ENCODE measurements at places on chromosomes 6 and 20.

DNA sequence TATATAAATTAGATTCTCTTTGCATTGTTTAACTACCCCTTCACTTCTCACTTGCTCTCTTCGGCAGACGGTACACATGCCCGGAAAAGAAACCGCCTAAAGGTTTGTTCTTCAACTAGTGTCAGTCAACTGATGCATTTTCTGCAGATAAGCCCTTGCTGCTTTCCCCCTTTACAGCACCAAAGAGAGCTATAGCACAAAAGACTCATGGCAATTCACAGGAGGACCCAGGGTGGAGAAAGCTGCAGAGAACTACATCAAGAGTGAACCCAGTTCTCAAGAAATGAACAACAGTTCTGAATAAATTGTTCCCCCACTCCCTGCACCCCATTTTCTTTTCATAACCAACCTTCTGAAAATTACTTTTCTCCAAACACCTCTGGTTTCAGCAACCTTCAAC is 8.9 kb downstream of the CD164 start:
- DNase-seq = peak; percentile 36

- peak; percentile 63 for DNase-seq
Observed at GRCh38 chr6:111087871-111088667, 766 bp downstream of the SLC16A10 start.

DNA sequence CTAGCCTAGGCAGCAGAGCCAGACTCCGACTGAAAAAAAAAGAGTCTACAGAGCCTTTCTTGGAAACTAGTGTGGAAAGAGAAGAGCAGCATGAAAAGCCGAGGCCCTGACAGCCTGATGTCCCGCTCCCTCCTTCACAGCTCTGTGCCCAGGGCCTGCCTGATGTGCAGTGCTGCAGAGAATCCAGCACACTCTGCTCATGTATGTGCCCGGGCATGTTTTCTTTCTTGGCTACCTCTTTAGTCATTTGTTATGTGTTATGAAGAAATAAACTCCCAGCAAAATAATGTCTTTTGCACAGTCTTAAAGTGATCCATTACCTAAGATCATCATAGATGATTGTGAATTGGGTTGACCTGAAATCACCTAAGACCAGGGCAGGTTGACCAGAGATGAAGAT is 78.1 kb upstream of the EZR start:
- no peak for DNase-seq

GRCh38 chr20:16129411-16129810 is 443.8 kb downstream of the KIF16B start:
- no peak for DNase-seq

DNA sequence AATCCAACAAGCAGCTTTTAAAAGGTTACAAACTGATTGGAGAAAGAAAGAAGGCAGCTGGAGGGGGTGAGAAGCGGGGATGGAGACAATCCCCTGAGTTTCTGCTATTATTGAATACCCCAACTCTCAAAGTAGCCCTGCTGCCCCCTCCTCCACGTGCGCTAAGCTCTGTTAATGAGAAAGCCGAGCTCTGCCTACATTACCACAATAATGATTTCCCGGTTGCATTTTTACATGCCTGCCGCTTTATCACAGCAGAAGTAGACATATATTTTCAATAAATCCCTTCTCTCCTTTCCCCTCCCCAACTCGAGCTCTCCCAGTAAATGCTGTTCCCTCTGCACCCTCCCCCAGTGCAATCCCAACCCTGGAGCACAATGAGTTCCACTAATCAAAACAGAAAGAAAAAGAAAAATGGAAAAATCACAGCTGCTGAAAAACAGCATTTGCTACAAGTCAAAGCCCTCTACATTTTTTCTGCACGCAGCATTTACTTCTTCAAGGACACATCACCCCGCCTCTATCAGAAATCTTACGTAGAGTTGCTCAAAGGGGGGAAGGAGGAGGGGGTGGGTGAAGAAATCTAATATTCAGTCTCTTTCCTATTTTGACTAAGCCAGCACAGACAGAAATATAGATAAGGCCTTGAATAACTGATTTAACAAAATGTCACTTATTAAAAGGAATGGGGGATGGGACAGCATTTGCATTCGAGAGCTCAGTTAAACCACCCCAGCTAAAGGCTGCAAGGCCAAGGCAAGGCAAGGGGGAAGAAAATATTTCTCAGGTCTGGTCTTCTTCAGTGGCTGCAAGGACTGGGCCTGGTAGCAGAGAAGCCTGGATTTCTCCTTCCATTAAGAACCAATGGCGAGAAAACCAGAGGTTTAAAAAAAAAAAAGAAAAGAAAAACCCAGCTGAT is 10.7 kb downstream of the TRERF1 start:
- DNase-seq = no peak

GRCh38 chr20:48766205-48766604 is 61.6 kb downstream of the PREX1 start:
- no peak for DNase-seq

- no peak for DNase-seq
Observed at GRCh38 chr6:116616737-116617053, 416 bp downstream of the RSPH4A start.

- DNase-seq = no peak
Observed at GRCh38 chr6:69790629-69791028, 6.2 kb downstream of the LMBRD1 start.

- no peak for DNase-seq
Observed at GRCh38 chr20:995170-995569, 6.9 kb downstream of the RSPO4 start.

GRCh38 chr6:135323202-135323668 is 142.1 kb downstream of the MYB start:
- DNase-seq = no peak

DNA sequence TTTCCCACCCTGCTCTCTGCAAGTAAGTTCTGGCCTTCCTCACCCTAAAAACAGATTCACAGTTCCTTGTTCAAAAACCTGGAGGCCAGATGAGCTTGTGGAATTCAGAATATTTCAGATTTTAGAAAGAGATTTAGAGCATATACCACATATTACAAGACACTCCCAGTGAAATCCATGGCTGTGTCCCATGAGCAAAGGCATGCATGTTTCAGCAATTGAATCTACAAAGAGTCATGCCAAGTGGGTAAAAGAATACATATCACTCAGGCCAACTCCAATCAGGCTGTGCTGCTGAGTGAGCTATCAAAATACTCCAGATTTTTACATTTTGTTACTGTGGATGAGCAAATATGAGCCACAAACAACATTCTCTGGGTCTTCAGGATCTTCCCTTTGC is 10.2 kb upstream of the NEDD9 start:
- no peak for DNase-seq

- DNase-seq = no peak
Observed at GRCh38 chr6:8043221-8043620, 21.0 kb downstream of the BLOC1S5 start.

DNA sequence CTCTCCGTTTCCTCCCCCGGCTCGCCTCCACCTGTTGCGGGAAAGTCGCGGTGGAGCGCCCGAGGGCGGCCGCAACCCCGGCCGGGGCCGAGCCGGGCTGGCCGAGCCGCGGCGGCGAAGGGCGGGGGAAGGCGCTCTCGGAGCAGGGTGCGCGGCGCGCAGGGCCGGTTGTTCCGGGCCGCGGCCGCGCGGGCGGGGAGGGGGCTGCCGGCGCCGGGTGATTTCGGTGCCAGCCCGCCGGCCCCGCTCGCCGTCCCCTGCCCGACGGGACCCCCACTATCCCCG is 235 bp downstream of the MAP7 start:
- DNase-seq = no peak

GRCh38 chr20:3924304-3925112 is 35.3 kb downstream of the PANK2 start:
- DNase-seq = no peak

- no peak for DNase-seq
Observed at GRCh38 chr20:5835871-5836270, 85.7 kb downstream of the SHLD1 start.

GRCh38 chr6:11951868-11952267 is 60.2 kb upstream of the HIVEP1 start:
- DNase-seq = no peak

DNA sequence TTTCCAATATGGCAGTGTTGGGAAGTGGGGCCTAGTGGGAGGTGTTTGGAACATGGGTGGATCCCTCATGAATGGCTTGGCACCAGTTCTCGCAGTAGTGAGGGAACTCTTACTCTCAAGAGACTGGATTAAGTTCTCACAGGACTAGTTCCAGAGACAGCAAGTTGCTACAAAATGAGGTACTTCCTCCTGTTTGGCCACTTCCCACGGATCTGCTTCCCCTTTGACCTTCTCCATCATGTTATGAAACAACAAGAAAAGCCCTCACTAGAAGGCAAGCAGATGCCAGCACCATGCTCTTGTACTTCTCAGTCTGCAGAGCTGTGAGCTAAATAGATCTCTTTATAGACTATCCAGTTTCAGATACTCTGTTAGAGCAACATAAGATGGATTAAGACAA is 3.1 kb downstream of the RSPH3 start:
- no peak for DNase-seq

DNA sequence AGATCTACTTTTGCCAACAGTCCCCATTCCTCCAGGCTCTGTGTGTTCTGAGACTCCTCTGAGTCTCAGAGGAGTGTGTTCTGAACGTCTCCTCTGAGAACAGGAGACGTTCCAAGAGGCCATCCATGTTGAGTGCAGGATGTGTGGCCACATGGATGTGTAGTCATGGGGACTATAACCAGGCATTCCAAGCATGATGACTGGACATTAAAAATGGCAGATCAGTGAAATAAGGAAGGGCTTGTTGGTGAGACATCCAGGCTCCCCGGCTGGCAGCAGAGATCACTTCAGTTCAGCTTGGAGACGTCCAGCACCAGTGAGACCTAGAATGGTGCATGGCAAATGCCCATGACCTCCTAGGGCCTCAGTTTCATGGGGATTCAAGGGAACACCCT is 34.3 kb upstream of the POU5F1 start:
- no peak for DNase-seq

DNA sequence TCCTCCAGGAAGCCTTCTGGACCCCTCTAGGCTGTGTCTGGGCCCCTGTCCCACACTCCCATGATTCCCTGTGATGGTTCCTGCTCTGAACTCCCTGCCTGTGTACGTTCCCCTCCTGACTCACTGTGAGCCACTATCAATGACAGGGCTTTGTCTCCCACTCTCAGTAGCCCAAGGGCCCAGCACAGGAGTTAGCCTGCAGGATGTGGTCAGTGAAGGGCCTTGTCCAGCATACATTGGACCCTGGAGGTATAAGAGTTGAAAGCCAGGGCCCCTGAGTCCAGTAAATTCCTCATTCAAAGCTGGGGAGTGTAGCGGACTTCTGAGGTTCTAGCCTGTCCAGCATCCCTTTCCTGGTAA is 19.0 kb downstream of the ZBP1 start:
- DNase-seq = no peak

DNA sequence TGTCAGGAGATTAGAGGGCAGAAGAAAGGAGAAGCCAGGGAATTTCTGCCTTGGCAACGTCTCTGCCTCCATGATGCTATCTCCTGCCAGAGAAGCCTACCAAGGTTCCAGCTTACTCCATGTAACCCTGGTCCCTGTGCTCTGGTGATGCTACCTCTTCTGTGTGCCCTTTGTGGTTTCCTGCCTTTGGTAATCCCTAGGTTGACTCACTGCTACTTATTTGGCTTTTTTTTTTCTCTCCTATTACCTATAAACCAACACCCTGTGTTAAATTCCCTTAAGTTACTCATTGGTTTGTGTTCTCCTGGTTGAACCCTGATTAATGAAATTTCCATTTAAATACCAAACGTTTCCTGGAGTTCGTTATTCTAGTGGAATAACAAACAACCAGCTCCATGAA is 527.8 kb upstream of the FLRT3 start:
- no peak for DNase-seq

- DNase-seq = no peak
Observed at GRCh38 chr20:16828666-16829305, 80.6 kb downstream of the OTOR start.

GRCh38 chr6:167719920-167720319 is 106.8 kb upstream of the AFDN start:
- no peak for DNase-seq

- no peak for DNase-seq
Observed at GRCh38 chr20:15579688-15580087, 993.6 kb downstream of the KIF16B start.

GRCh38 chr6:3571250-3571681 is 114.4 kb upstream of the SLC22A23 start:
- no peak for DNase-seq

GRCh38 chr6:3518356-3519190 is 61.7 kb upstream of the SLC22A23 start:
- DNase-seq = no peak

GRCh38 chr20:35883336-35883777 is 70.9 kb downstream of the SCAND1 start:
- no peak for DNase-seq

GRCh38 chr6:158009935-158010585 is 28.4 kb downstream of the SYNJ2 start:
- DNase-seq = no peak

DNA sequence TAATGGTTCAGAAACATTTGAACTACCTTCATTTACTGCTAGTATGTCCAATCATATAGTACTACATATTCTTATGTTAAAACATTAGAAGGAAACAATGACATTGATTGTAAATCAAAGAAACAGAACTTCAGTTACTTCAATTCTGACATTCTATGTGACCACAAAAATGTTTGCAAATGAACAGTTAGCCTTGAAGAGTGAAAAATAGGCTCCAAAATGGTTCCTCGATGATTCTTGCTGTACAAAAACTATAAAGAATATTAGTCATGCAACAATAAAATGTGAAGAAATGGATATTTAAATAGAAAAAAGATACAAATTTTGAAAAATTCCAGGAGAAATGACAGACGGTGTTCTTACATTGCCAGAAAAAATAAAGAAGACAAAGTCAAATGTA is 686.9 kb downstream of the BCKDHB start:
- DNase-seq = no peak

DNA sequence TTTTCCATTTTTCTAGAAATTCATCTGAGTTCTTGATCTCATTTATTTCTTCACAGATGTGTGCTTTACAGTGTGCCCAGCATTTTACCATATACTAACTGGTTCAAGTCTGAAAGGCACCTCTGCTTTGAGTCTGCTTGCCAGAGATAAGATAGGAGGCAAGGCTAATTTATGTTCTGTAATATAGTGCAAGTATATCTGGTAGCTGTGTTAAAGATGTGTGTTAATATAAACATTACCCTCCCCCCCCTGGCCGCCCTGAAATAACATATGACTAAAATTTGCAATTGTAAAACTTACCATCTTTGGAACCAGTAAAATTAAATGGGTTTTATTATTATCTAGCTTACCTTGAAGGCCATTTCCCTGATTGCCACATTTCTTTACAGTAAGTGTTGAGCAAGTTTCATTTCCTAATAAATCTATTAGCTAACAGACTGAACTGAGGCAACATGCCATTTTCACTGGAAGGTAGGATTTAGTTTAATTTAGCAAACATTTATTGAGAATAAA is 2.7 kb downstream of the FBXO9 start:
- DNase-seq = no peak

GRCh38 chr20:17771206-17772004 is 71.6 kb downstream of the BANF2 start:
- no peak for DNase-seq

- DNase-seq = no peak
Observed at GRCh38 chr6:516213-516612, 124.7 kb downstream of the IRF4 start.
